ENCODE measurements at places on chromosomes 11 and 22.

- no peak for DNase-seq
These were observed 58.4 kb downstream of the NTM start for GRCh38 chr11:131428853-131429252.

- peak; percentile 59 for DNase-seq
These were observed 1.3 kb downstream of the EHBP1L1 start for GRCh38 chr11:65576867-65577755.

GRCh38 chr11:61549177-61549576, 31.7 kb downstream of the SYT7 start:
- no peak for DNase-seq

DNA sequence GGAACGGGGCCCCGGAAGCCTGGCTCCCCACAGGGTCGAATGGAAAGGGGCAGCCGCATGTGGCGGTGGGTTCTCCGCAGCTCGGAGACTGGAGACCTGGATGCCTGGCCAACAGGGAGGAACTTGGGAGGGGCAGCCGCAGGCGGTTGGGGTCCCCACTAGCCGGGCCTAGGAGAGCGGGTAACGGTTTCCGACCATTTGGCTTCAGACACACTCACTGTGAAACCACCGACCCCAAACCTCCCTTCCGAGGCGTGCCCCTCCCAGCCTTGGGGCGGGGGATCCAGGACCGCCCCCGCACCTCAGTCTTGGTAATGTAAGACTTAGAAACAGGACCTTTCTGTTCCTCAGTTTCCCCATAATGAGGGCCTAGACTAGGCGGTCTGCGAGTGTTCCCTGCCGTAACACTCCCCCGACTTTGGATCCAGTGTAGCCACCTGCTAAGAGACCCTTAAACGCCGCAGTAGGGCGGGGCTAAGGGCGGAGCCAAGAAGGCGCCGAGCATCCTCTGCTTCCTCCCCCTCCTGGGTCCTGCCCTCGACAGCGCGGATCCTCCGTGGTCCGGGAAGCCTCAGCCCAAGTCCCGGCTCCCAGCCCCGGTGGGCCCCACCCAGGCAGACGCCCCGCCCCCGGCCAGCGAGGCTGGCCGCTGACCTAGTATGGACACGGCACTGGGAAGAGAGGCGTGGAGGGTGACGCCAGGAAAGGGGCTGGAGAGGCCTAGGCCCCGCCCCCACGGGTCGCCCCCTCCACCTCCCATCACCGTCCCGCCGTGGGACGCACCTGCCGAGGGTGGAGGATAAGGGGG, 1.8 kb upstream of the RASGRP2 start:
- peak; percentile 55 for DNase-seq

- DNase-seq: no peak
These were observed 9.8 kb downstream of the DERL3 start for GRCh38 chr22:23828800-23829680.

DNA sequence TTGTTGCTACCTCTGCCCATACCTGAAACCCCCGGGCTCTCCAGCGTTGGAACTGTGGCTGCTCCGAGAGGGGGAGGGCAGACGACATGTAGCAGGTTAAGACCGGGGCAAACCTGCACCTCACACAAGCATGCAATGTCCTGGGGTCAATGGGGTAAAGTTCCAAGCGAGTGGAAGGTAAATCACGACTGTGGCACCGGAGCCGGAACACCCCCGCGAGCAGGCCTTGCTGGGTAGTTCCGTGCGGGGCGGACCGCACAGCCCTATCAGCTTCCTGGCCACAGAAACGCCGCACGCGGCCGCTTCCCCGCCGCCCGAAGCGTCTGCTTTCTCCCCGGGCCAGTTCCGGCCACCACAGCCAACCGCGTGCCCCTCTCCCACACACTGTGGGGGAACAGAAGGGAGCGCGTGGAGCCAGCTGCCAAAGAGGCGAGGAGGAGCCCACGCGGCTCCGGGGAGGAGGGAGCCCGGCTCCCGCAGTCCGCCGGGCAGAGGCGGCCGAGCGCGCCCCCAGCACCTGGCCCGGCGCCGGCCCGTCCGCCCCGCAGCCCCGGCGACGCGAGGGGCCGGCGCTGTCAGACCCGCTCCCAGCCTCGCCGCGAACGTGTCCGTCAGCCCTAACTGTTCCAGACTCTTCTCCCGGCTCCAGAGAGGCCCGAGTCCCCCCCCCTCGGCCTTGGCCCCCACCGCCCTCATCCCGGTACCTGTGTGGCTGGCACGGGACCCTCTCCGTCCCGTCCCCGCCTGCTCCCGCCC, 1.6 kb downstream of the SPTBN2 start:
- DNase-seq: peak; percentile 55

GRCh38 chr11:58650496-58650895, 28.0 kb downstream of the CNTF start:
- no peak for DNase-seq

DNA sequence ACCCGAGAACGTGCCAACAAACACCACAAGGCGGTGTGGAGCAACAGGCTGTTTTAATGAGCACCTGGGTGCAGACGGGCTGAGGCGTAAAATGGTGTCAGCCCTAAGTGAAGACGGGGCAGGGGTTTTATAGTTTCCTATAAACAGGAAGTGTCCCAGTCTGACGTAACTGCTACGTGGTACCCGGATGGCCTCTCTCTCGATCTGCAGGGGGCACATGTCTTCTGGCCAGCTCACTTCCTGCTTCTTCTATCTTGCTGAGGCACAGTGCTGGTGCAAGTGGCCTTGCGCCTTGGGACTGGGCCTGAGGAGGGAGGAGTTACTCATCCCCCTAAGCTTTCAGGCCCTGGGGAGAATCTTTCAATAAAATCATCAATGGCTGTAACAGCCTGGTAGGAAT, 20.9 kb downstream of the OOSP3 start:
- DNase-seq: no peak

GRCh38 chr11:66371627-66372415, at the start of gene SLC29A2:
Gene SLC29A2 (minus strand): TSS chr11:66371760. CDS start chr11:66371591, 169 bp downstream.
- peak; percentile 33 for DNase-seq

DNA sequence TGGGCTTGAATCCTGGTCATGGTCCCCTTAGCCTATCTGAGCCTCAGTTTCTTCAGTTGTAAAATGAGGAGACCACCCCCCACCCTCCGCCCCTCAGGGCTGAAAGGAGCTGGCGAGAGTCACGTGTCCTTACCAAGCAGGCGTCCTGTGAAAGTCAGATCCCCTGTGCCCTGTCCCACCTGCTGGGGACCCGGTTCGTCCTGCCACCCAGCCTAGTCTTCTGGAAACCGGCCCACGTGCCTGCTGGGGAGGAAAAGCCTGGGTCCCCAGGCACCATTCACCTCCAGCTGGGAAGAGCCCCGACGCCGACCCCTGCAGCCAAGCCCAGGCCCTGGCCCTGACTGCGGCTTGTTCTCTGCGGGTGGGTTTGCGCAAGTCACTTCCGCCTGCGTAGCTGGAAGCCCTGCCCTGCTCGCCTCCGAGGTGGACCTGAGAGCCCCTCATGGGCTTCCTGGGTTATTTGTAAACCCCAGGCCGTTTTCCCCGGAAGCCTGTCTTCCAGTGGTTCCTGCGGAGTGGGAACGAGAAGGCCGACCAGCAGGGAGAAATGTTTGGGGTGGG, 679 bp upstream of the SSH3 start:
- peak; percentile 71 for DNase-seq

GRCh38 chr22:22375576-22376351, 131.2 kb downstream of the VPREB1 start:
- no peak for DNase-seq

- no peak for DNase-seq
These were observed 78.5 kb downstream of the TMEM135 start for GRCh38 chr11:87116185-87116584.

DNA sequence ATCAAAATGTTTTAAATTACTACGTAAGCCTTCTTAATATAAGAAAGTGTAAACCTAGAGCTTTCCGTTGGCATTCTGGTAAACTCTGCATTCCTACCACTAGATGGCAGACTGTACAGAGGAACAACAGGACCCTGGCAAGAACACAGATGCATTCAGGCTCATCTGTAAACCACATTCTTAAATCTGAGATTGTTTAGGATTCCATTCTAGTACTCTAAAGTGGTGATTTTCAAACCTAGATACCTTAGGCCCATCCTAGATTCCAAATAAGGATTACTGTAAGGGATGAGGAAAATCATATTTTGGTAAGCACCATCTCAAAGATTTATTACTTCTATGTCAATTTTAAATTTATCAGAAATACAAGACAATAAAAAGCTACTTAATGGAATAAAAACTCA, 26.9 kb downstream of the PICALM start:
- peak; percentile 59 for DNase-seq

DNA sequence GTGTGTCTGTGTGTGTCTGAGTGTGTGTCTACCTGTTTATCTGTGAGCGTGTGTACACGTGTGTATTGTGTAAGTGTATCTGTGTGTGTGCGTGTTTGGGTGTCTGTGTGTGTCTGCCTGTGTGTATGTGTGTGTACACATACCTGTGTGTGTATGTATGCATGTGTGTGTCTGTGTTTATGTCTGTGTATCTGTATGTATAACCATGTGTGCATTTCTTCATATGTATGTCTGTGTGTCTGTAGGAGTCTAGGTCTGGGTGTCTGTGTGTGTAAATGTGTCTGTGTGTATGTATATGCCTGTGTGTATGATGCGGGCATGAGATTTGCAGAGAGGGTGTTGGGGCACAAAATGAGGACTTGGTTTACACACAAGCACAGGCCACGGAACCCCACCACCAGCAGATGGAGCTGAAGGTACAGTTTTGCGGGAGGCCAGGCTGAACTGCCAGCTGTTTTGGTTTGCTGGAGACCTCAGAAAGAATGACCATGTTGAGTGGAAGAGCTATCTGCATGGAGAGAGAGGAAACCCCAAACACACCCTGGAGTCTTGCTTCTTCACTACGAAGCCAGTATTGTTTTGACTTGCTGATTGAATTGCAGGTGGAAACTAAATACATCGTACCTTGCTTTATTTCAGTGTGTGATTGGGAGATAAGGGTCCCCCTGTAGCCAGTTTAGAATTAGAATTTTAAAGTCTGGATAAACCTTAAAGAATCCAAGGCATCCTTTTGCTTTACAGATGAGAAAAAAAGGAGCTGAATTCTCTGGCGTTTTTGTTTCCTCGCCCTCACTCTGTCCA, 497.2 kb downstream of the NTM start:
- DNase-seq: no peak

- DNase-seq: no peak
These were observed 110.0 kb downstream of the TIMP3 start for GRCh38 chr22:32911503-32911902.

GRCh38 chr11:114416441-114416961, 16.0 kb downstream of the RBM7 start:
- DNase-seq: no peak

DNA sequence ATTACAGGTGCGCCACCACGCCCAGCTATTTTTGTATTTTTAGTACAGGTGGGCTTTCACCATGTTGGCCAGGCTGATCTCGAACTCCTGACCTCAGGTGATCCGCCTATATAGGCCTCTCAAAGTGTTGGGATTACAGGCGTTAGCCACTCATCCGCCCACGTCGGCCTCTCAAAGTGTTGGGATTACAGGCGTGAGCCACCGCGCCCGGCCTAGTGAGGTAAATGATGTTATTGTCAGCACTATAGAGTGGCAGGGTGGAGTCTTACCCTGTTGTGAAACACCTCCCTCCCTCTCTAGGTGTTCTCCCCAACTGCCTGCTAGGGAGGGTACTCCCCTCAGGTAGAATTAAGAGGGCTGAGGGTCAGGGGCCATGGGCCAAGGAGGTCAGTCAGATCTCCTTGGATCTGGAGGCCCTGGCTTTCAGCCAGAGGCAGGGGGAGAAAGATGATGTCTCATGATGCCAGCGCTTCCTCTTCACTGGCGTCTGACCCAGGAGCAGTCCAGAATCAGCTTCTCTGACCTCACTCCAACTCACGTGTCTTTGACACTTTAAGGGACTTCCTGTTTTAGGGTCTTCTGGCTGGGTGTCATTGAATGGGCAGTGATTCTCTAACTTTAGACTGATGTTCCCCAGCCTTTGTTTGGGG, 2.0 kb downstream of the GGA1 start:
- no peak for DNase-seq

DNA sequence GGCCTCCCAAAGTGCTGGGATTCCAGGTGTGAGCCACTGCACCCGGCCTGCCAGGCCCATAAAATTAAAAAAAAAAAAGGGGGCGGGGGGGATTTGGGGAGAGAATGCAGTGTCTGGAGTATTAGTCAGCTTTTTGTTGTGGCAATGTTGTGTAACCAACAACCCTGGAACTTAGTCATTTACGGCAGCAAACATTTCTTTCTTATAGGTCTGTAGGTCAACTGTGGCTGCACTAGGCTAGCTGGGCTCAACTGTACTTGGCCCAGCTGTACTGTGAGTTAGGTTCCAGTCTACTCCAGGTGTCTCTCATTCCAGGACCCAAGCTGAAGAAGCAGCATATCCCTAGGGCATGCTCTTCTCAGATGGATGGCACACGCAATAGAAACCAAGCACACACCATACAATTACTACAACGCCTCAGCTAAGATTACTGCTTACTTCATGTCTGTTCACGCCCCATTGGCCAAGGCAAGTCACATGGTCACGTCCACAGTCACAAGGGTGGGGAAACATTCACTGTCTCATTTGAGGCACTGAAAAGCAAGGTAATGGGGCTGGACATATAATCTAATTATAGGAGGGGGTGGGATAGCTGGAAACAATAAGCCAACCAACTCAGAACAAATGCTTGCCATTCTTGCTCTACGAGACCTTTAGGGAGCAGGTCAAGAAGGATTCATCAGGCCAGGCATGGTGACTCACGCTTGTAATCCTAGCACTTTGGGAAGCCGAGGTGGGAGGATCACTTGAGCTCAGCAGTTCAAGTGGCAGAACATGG, 10.4 kb upstream of the SPINDOC start:
- DNase-seq: no peak

GRCh38 chr11:65650547-65651338, 12.0 kb downstream of the RELA start:
- peak; percentile 70 for DNase-seq

DNA sequence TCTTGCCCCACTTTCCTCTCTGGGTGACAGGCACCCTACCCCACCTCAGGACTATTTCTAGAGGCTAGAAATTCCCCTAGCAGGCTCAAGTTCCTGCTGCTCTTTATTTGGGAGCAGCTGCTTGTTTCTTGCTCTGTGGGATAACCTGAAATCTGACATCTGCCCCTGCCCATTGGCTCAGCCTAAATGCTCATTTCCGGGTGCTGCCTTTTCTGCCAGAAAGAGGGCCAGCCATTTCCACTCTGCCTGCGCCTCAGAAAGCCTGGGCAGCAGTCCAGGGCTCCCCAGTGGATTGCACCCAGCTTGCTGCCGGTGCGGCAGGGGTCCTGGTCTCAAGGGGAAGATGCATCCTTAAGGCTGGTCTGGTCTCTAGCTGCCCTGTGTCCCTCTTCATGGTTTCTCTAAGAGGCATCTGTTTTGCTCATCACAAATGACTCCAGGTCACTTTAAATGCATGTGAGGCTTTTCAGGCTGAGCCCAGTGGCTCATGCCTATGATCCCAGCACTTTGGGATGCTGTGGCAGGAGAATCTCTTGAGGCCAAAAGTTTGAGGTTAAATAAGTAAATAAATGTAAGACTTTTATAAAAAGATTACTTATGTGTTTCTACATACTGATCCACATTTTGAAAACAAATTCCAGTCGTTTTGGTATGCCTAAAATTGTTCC, 10.3 kb upstream of the PNPLA5 start:
- no peak for DNase-seq

DNA sequence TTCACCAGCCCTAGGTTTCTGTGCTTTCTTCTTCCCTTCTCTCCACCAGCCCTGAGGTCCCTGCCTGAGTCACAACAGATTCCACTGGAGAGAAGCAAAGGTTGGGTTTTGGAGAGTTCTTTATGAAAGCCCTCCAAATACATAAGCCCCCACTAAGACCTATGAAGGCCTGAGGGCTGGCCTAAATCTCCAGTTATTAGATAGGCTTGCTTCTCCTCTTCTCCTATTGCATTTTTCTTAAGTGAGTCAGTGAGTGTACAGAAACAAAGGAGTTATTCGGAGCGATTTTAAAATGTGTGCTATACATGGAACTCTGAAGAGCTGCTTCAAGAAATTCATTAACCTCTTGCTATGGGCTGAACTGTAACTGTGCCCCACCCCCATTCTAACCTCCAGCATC, 1057.3 kb downstream of the OPCML start:
- DNase-seq: no peak
